ENCODE measurements at places on chromosomes 3 and 15.
A peak's percentile ranks its signal among the peaks of the same experiment; 100 is the strongest.

GRCh38 chr15:59185725-59186124 lies 20.9 kb upstream of the LDHAL6B start:
- DNase-seq = no peak

DNA sequence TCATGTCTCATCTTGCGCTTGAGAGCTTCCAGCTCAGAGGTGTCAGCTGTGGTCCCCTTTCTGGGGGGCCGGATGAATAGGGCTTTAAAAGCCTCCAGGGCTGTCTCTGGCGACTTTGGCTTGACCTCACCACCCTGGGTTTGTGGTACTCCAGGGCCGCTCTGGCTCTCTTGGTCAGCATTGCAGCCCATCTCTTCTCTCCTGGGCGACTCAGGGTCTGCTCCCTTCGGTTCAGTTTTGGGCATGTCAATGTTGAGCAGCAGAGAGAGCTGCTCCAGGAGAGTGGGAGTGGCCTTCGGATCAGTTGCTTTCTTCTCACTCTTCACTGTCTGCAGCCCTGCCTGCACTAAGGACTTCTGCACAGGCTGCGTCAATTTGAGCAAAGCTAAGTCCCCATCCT lies 127.9 kb downstream of the FMN1 start:
- no peak for DNase-seq

DNA sequence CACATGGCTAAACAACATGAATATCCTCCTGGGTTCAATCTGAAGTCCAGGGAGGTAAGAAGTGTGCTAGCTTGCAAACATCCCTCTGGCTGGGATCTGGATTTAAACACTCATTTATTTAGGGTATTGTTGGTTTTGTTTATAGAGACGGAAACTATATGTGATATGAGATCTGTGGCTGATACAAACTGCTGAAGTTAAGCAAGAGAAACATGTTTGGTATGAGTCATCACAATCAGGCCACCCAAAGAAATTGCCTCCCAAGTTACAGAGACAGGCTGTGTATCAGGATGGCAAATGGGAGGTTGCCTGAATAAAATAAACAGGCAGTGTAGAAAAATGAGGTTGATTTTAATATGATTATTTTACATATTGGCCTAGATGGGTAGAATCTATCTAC lies 562.1 kb downstream of the IGSF11 start:
- no peak for DNase-seq

- peak; percentile 25 for DNase-seq
Measured at GRCh38 chr15:51751697-51752683, 593 bp downstream of the TMOD2 start.

DNA sequence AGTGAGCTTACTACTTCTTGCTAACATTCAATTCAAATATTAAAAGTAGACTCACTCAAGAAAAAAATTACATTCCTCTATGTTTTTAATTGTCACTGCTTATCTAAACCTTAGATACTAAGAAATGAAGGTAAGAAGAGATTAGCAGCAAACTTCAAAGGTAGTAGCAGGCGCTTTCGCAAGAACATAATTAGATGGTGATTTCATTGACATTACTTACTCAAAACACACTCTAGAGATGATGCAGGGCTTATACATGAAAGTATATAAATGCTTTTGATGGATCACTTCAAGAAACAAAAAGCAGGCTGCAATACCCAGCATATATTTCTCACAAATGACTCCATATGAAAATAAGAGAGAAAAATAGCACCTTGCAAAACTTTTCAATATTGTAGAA lies 86.8 kb downstream of the FSIP1 start:
- no peak for DNase-seq

- no peak for DNase-seq
Measured at GRCh38 chr3:111714305-111714704, 119.2 kb upstream of the ZBED2 start.

- no peak for DNase-seq
Measured at GRCh38 chr15:51732646-51733045, 4.8 kb downstream of the LYSMD2 start.

GRCh38 chr15:66935688-66936087 lies 129.7 kb upstream of the SMAD3 start:
- no peak for DNase-seq

- DNase-seq = no peak
Measured at GRCh38 chr3:171806200-171807128, 3.8 kb downstream of the PLD1 start.

- no peak for DNase-seq
Measured at GRCh38 chr15:31400222-31400927, 73.7 kb downstream of the KLF13 start.

DNA sequence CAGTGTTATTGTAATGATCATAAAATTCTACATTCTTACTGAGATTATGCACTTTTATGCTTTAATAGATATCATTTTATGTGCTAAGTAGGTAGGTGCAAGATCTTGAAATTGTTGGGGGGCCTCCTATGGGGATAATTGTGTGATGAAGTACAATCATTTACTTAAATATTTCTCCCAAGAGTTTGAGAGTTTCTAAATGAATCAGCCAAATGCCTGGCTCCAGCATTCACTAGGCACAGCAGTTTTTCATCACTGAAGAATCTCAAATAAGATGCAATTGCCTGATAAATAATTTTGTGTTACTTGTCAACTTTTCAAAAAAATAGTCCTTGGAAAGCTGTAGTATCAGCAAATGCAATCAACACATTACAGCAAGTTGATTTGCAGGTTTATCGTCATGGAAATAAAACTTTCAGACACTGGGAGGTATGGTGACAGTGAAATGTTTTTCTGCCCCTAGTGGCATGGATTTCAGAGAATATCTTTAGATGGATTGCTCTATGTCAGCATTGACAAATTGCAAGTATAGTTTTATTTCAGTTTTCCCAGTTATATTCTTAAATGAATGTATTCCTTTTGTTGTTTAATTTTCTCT lies 167.1 kb downstream of the NEK11 start:
- DNase-seq = no peak

DNA sequence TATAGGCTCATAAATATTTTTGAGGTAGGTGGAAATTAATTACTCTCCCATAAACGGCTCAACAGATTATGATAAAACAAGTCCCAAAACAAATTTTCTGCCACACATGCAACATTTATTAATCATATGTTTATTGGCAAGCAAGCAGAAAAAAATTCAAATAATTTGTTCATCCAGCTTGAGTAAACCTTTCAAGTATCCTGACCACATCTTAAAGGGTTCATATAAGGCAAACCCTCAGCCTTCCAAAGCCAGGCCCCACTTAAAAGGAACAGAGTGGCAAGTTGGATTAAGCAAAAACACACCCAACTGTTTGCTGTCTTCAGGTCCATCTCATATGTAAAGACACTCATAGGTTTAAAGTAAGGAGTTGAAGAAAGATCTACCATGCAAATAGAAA lies 1042.3 kb downstream of the DIPK2A start:
- no peak for DNase-seq

DNA sequence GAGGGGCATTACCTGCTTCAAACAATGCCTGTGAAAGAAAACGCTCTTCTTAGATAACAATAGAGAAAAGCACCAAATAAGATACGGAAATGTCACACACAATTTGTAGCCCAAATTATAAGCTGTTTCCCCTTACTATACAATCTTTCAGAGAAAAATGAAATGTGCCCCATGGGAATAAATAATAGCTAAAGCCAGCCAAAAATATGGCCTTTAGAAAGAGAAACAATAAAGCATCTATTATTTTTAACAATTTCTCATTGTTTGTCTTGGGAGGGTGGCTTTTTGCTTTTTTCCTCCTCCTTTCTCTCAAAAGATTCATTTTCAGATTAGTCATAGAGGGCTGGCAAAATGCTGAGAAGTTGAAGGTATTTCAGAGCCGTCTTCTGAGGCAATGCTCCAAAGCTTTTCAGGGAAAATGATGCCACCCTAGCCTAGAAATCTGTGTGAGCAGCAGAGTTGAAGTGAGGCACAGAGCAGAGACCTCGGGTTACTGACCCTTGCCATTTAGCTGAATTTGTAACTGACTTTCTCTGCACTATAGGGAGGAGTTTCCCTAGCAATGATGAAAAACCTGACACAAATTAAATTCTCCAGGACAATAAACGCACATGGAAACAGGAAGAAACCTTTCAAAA lies 86.3 kb upstream of the PRICKLE2 start:
- no peak for DNase-seq

GRCh38 chr3:83011481-83011880 lies 1250.0 kb upstream of the GBE1 start:
- DNase-seq = peak; percentile 53

DNA sequence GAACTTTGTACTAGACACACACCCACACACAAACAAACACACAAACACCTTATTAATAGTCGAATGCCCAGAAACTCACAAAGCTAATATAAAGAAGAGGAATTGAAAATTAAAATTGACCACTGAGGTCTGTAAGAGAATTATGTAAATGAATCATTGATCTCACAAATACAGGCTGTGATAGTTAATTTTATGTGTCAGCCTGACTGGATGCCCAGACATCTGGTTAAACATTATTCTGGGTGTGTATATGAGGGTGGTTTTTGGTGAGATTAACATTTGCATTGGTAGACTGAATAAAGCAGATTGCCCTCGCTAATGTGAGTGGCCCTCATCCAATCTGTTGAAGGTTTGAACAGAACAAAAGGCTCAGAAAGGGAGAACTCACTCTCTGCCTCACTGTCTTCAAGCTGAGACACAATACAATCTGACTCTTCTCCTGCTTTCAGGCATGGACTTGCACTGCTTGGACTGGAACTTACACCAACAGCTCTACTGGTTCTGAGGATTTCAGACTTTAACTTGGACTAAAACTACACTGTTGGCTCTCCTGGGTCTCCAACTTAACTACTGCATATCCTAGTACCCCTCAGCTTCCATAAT lies 199.4 kb upstream of the TTC14 start:
- DNase-seq = no peak

DNA sequence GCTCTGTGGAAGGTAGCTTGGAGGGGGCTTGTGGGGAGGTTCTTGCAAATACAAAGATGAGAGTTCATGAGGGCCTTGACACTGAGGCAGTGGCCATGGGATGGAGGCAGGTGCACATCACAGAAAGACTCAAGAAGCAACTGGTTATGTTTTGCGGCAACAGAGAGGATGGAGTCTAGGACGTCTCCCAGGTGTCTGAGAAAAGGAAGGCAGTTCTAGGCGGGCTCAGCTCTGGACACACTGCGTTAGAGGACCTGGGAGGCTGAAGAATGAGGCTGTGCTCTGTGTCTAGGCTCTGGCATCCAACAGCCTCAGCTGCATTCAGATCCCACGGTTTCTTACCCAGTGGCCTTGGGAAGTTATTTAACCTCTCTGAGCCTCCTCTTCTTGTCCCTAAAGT lies 23.5 kb downstream of the NOX5 start:
- DNase-seq = no peak

GRCh38 chr15:67266870-67267269 lies 12.3 kb downstream of the IQCH start:
- DNase-seq = no peak

DNA sequence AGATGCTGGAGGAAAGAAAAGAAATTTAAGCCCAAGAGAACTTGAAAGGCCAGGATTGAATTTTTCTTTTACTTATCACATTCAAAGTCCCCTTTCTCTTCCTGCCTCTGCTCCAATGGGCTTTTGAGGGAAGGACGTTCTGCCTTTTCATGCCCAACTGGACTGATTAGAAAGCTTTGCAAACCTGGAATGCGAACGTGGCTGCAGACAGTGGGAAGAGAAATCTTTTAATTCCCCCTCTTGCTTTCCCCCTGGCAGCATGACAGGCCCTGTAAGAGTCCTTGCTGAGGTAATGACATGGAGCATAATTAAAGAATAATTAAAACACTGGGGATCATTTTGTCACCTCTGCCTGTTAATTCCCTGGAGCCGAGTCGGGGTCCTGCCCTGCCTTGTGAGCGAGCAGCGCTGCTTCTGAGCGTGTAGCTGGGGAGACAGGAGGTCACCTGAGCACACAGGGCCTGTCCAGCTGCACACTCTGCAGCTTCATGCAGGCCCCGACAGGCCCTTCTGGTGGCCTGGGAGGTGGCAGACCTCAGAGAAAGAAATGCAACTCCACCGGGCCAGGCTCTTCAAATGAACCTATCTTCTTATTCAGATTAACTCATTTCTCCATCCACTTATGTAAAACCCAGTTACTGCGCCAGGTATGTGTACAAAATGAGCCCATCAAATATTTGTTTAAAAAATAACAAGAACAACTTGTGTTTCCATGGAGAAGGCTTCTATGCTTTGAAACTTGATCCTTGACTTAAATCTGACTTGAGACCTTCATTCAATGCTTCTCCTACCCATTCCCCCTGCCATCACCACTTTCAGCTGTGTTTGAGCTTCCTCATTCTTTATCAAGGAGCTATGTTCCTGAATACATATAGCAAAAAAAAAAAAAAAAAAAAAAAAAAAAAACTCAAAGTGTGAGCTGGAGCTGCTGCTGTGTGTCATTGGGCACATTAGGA lies 628.2 kb upstream of the CFAP20DC start:
- DNase-seq = no peak

- no peak for DNase-seq
Measured at GRCh38 chr15:78335985-78336384, 4.2 kb upstream of the CRABP1 start.

DNA sequence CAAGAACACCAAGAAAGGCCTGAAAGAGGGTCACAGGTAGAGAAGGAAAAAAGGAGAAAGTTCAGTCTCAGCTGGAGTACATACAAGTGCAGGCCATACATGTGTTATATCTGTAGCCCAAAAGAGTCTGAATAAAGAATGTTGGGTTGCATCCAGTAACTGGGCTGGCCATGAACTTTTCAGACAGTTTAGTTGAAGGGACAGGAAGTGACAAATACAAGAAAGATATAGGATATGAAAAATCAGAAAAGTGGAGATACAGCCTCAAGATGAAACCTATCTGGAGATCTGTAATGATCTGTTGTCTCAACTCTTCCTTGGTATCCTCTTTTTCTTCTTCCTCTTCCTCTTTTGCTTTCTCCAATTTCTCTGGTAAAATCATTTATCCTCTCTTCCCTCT lies 671.7 kb downstream of the MECOM start:
- DNase-seq = no peak

GRCh38 chr3:193714523-193715137 lies 121.6 kb downstream of the OPA1 start:
- no peak for DNase-seq

GRCh38 chr15:75577401-75578172 lies 1.5 kb downstream of the PTPN9 start:
- peak; percentile 56 for DNase-seq

DNA sequence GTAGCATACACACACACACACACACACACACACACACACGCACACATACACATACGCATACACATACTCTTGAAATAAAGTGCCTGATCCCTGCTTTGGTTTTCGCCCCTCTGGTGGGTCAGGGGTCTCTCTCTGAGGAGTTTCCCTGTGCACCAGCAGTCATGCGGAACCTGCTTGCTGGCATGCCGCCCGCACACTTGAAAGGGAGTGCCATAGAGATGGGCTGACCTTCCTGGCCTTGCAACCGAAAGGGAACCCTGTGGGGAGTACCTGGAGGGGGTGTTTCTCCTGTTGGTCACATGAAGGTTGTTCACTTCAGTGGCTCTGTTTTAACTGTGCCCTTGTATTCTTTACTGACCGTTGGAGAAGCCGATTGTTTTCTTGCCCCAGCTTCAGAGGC lies 752.3 kb downstream of the NR2F2 start:
- peak; percentile 48 for DNase-seq
